Sigmoid colon (tissue), 7 donors: ENCODE measurements at places on chromosomes 16 and 17. TPM values are rescaled to one million over a fixed set of nuclear protein-coding genes. Genes with fewer than 3 reads are reported as not detected.
A peak's percentile ranks its signal among the peaks of the same experiment; 100 is the strongest.

DNA sequence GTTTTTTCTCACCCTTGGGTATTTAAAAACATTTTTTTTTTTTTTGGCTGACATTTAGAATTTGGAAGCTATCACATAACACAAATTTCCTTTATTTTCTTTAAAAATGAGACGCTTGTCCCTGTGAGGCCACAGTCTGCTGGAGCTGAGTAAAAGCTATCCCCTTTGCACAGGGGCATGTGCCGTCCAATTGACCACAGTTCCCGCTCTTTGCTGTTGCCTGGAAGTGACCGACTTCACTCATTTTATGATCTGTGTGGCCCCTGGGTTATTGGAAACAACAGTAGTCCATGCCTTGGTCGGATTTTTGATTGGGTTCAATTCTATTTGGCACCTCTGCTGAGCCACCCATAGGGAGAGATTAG, 405.0 kb downstream of the CPPED1 start:
- DNase-seq = no peak

GRCh38 chr16:81927561-81928185, 83.6 kb downstream of the SDR42E1 start:
- DNase-seq = no peak

- DNase-seq = no peak
Observed at GRCh38 chr17:75245011-75245410, 16.4 kb downstream of the GGA3 start.

- no peak for DNase-seq
Observed at GRCh38 chr17:81832608-81833159, 407 bp downstream of the MCRIP1 start.

- DNase-seq = no peak
Observed at GRCh38 chr17:48012151-48012520, 25.5 kb downstream of the COPZ2 start.

- no peak for DNase-seq
Observed at GRCh38 chr16:709566-710499, 4.2 kb upstream of the FBXL16 start.

DNA sequence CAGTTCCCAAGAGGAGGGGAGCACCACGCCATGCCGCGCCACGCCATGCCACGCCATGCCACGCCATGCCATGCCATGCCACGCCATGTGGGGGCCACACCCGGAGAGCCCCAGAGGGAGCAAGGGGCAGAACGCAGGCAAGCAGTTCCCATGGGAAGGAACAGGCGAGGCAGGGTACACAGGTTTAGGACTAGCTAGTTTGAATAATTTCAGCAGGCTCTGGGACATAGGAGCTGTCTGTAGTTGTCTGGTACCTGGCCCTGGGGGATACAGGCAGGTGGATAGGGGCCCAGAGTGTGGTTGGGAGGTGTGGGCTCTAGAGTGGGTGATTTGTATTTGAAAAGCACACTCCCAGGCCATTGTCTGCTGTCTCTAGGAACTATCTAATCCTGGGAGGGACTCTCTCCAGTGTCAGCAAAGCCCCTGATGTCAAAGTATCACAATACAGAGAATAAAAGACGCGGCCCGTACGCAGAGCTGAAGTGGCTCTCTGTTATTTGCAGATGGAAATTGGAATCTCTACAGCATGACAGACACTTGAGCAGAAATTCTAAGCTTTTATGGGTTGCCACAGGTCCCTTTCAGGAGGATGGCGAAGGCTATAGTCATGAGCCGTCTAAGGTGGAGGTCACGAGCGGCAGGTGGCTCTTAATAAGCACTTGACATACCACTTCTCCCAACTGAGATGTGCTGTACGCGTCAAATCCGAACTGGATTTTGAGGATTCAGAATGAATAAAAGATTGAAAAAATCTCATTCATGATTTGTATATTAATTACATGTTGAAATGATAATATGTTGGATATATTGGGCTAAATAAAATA, 220.8 kb upstream of the TNRC6C start:
- no peak for DNase-seq

GRCh38 chr16:68823401-68824135, 19.8 kb upstream of the TANGO6 start:
- no peak for DNase-seq

DNA sequence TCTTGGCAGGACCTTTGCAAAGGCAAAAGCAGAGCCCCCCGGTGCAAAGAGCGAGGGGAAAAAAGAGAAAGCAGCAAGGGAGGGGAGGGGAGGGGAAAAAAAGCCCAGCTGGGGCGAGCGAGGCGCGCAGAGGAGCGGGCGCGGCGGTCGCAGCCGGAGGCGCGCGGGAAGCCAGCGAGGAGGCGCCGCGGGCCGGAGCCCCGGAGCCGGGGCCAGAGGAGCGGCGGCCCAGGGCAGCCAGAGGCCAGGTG, 129 bp downstream of the IRX5 start:
- DNase-seq = no peak

DNA sequence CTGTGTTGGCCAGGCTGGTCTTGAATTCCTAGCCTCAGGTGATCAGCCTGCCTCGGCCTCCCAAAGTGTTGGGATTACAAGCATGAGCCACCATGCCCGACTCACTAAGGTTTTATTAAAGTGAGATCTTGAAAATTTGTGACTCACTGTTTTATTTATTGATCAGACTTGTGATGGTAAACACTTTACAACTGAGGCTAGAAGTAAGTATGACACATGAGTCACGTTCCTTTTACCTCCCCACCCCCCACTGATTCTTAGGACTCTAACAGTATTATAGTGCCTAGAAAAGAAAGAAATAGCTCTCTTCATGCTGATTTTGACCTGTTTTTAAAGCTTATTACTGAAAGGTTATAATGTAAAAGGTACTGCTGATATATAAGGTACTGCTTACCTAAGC, 160.6 kb downstream of the TANC2 start:
- no peak for DNase-seq

DNA sequence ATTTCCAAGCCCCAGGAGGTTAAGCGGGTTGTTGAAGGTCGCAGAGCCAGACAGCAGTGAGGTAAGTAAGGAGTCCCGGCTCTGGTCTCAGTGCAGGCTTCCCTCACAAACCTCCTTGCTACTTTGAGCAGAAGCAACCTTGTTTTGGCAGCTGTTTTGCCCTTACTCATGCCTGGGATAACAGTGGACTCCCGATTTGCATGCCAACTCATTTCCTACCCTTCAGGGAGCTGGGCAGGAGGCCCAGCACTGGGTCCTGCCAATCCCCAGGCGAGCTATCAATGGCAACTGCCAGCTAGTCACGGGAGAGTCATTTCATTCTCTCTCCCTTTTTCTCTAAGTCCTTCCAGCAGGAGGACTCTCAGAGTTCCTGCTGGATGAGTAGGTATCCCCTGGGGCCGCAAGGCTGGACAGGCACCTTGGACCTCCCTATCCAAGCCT, 72.0 kb upstream of the KSR1 start:
- DNase-seq = peak; percentile 89

- DNase-seq = no peak
Observed at GRCh38 chr17:51650772-51651171, 390.4 kb downstream of the UTP18 start.

- DNase-seq = peak; percentile 82
Observed at GRCh38 chr17:55845385-55845784, 94.5 kb downstream of the PCTP start.

- no peak for DNase-seq
Observed at GRCh38 chr17:50768346-50768761, 1.0 kb upstream of the ANKRD40CL start.

DNA sequence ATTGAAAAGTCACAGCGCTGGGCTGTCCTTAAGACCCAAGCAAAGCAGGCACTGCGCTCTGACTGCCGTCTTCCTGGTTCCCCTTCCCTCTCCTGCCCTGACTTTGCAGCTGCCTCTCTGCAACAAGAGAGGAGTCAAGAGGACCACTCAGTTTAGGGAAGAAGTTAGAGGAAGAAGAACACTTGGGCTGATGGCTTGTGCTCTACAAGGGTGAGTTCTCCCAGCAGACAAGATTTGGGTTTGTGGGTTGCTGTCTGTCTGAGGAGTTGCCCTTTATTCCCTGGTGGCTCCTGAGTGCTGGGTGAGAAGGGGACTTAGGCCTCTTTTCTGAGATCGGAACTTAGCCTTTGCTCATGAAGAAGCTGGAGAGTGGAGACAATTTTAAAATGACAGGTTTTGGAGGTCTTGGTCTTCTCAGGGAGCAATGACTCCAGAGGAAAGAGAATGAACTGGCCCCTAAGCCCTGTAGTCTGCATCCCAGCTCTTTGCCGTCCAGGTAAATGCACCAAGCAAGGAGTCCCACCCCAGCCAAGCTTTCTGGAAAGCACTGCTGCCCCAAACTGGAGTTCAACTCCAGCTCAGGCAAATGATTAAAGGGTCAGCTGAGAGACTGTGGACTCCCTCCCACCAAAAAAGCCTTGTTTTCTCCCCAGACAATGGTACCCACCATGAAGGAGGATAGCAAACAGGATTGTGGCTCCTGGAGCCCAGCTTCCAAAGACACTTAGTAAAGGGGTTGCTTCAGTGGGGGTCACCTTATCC, 2.7 kb upstream of the HOXB9 start:
- DNase-seq = no peak

- no peak for DNase-seq
Observed at GRCh38 chr16:4745274-4745569, 10.9 kb downstream of the DNAAF8 start.

- peak; percentile 54 for DNase-seq
Observed at GRCh38 chr16:11093572-11094074, 149.3 kb downstream of the CLEC16A start.

GRCh38 chr17:56798916-56799315, 34.8 kb downstream of the C17orf67 start:
- no peak for DNase-seq

GRCh38 chr17:81651692-81652091, 4.7 kb downstream of the PDE6G start:
- DNase-seq = peak; percentile 62

CLEC16A gene
- total RNA-seq = 29.4 TPM

ARL4D gene
- total RNA-seq = 18.6 TPM

IRF8 gene
- 7.8 TPM for total RNA-seq

CHST5 gene
- not detected for total RNA-seq

SCNN1G gene
- total RNA-seq = not detected

GCGR gene
- 0.27 TPM for total RNA-seq

PRCD gene
- 1.1 TPM for total RNA-seq

ARL16 gene
- 27.7 TPM for total RNA-seq

BCL6B gene
- 0.99 TPM for total RNA-seq

NBR1 gene
- 98.1 TPM for total RNA-seq

IRX6 gene
- total RNA-seq = not detected

ITGA2B gene
- not detected for total RNA-seq

ZNF785 gene
- total RNA-seq = 8.0 TPM

LITAFD gene
- total RNA-seq = not detected
